CD4-positive, alpha-beta T cell treated with Interleukin-6 for 4 hours (primary cell): ENCODE measurements at places on chromosomes 11 and 22.

DNA sequence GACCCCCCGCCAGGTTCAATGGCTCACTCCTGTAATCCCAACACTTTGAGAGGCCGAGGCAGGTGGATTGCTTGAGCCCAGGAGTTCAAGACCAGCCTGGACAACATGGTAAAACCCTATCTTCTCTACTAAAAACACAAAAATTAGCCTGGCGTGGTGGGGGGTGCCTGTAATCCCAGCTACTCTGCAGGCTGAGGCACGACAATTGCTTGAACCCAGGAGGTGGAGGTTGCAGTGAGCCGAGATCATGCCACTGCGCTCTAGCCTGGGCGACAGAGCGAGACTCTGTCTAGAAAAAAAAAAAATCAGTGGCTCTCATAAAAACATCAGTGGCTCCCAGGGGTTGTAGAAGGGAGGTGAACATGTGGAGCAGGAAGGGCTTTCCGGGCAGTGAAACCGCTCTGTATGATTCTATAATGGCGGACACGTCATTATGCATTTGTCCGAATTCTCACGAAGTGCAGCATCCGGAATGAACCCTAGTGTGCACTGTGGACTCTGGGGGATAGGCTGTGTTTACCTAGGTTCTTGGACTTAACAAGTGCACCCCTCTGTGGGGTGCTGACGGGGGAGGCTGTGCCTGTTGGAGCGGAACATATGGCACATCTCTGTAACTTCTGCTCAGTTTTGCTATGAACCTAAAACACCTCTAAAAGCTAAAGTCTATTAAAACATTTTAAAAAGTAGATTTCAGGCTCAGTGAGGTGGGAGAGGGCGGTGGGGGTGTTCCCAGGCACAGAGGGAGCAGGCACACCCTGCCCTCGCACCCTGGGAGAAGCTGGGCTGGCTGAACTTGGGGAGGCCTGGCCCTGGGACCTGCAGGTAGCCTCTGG, 49.1 kb upstream of the SEPTIN5 start:
- DNase-seq, result no peak

GRCh38 chr11:130047141-130047540, 22.6 kb upstream of the APLP2 start:
- no peak for DNase-seq

GRCh38 chr11:32100495-32100894, 9.6 kb downstream of the RCN1 start:
- DNase-seq, result no peak

DNA sequence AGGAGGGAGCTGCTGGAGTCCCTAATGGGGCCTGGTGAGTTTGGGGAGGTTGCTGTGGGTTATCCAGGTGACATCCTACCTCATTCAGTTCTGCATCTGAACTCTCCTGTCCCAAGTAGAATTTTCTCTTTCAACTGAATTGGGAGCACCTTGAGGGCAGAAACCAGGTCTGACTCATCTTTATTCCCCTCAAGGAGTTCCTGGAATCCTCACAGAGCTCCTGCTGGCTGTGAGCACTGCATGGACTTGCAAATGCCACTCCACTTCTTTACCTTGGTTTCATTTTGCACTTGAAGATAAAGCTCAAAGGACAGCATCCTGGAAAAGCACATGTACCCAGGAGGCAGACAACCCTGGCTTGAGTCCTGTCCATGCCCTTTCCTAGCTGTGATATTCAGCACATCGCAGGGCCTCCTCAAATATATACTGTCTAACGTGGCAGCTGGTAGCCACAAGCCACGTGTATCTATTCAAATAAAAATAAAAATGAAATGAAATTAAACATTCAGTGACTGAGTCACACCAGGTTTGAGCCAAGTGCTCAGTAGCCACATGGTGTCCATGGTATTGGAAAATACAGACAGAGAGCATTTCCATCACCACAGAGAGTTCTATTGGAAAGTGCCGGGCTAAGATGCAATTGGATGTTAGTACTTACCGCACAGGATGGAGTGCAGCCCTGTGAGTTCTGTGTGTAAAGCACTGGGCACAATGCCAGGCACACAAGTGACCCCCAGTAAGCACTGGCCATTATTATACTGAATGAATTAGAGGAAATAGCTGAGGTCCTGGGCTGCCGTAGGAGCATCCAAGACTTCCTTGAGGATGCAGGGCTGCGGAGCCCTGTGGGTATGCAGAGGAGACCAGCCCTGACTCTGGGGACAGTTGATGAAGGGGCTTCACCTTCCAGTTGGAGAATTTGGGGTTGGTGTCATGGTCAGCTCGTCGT, 149.0 kb downstream of the PKNOX2 start:
- DNase-seq, result no peak

DNA sequence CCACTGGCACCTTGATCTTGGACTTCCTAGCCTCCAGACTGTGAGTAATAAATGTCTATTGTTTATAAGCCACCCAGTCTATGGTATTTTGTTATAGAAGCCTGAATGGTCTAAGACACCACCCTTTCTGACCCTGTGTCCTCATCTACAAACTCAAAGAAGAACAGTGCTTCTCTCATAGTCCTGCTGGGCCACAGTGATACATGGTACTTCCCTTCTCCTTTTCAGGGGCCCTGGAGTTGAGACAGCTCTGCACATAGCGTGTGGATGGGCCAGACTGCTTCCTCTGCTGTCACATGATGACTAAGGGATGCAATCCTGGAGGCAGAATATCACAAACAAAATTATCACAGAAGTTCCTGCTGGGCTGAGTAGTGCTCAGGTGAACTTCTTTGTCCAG, 5.0 kb downstream of the KCNJ11 start:
- no peak for DNase-seq

DNA sequence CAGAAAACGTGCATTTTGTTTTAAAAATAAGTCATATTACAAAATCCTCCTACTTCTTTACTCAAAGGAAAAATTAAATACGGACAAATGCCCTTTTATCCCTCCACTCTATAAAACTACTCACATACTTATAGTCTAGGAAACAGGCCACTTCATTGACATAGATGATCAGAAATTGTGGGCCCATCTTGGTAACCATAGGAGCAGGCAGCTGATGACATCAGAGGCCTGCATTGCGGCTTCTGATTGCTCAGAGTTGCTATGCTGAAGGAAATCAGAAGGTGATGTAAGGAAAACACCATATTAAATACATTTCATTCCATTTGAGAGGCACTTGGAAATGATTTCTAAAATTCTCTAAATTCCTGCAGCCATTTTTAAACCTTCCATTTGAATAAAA, 27.0 kb downstream of the FAM76B start:
- DNase-seq, result no peak

DNA sequence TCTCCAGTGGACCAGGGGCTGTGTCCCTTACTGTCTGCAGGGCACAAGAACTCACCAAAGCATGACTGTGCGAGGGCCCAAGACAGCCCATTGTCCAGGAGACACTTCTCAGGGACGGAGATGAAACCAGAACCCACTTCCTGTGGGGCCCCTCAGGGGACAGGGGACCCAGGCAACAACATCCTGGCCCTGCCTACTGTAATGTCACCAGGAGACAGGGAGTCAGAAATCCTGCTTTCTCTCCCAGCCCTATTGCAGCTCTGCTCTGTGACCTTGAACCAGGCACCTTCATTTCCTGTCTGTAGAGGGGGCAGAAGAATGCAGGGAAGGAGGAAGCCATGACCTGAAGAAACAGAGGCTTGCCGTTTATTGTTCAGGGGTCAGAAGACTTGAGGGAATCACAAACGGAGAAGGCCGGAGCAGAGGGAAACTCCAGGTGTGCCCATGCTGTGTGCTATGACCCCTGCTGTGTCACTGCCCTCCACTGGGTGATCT, 98.0 kb downstream of the NAT10 start:
- DNase-seq, result no peak

GRCh38 chr22:30876915-30877553, 91.5 kb downstream of the MORC2 start:
- no peak for DNase-seq

- DNase-seq, result no peak
Observed at GRCh38 chr22:44392446-44392921, 79.7 kb upstream of the SHISAL1 start.

- no peak for DNase-seq
Observed at GRCh38 chr11:5665746-5666401, 19.0 kb downstream of the TRIM5 start.

- no peak for DNase-seq
Observed at GRCh38 chr11:21861314-21861713, 331.6 kb upstream of the ANO5 start.

DNA sequence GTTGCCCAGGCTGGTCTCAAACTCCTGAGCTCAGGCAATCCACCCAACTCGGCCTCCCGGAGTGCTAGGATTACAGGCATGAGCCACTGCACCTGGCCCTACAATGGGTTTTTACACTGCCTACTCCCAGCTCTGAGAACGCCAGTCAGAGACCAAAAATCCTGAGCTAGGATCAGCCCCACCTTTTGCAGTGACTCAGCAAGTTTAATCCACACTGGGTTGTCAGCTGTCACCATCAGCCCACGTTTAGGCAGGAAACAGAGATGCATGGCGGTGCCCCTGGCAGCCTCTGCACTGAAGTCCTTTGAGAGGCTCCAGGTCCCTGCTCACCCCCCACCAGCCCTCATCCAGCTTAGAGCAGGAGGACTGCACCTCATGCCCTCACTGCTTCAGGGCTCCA, 117.6 kb downstream of the ARHGAP8 start:
- no peak for DNase-seq

DNA sequence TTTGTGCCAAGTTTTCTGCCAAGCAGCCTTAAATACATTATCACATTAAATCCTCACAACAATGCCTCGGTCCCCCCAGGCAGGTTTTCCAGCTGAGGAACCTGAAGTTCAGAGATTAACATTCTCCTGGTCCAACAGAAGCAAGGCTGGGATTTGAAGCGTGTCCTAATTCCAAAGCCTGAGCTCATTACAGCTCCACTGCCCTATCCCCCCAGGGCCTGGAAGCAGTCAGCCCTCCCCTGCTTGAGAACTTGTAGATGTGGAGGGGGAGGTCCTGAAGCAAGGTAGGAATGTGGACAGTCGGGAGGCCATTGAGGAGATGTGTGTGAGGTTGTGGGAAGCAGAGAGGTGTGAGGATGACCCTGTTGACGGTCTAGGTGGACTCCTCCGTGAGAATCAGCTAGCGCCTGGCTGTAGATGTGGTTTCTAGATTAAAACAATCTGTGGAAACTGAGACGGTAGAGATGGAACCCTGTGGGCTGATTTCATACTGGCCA, 8.1 kb downstream of the GRAMD1B start:
- no peak for DNase-seq

GRCh38 chr11:113305440-113306336, 8.7 kb upstream of the TTC12 start:
- DNase-seq, result peak; percentile 80

DNA sequence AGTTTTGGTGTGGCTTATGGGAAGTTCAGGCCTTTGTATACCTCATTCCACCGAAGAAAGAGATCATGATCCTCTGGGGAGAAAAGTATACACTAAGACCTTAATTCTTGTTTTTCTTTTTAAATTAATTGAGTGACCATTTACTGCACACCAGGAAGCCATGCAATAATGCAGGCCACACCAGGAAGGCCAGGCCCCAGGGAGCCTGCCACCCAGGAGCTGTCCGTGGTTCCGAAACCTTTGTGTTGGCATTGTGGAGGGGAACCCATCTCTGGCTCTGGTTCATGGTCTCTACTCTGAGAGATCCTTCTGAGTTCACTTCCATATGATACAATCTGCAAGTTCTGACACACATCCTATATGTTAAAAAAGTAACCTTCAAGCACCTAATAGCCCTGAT, 291.8 kb downstream of the MIAT start:
- DNase-seq, result no peak

DNA sequence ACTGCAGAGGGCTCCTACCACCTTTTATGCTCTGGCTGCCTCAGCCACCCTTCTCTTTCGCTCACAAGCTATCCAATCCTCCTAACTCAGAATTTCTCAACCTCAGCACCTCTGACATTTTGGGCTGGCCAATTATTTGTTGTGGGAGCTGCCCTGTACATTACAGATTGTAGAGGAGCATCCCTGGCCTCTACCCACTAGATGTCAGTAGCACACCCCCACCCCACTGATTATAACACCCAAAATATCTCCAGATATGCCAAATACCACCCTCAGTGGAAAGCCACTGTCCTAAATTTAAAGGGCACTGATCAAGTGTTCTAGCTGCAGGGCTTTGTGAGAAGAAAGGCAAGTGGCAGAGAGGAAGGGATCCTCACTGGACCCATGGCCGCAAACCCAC, 443.1 kb downstream of the SOX6 start:
- no peak for DNase-seq

DNA sequence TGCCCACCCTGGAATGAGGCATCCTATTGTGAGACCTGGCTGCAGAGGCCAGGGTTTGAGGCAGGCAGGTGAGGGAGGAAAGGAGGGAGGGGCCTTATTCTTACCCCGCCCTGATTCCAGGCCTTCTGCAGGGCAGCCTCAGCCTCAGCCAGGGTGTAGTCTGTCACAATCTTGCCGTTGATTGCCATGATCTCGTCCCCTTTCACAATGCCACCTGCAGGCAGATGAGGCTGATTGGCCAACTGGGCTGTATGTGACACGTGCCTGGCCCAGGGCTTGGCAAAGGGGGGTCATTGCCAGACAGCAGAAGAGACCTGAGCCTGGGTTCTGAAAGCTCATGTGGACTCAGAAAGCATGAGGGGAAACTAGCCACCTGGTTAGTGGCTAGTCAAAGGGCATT, 21.4 kb upstream of the ABCC8 start:
- DNase-seq, result no peak

DNA sequence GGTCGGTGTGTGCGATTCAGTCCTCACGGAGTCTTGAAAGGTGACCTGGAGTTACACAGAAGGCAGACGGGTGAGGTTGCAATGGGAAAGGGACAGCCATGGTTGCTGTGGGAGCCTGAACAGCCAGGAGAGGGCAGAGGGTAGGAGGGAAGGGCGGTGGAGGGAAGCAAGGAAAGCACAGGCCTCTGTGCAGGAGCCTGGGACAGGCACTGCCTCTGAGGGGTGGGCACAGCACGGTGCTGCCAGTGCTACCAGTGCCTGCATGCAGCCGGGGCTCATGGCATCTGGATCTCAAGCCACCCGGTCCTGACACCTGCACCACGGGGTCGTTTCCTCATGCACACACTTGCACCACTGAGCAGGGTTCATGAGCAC, 401.0 kb downstream of the TBC1D22A start:
- no peak for DNase-seq

- DNase-seq, result no peak
Observed at GRCh38 chr11:33375688-33376311, 118.6 kb downstream of the HIPK3 start.

DNA sequence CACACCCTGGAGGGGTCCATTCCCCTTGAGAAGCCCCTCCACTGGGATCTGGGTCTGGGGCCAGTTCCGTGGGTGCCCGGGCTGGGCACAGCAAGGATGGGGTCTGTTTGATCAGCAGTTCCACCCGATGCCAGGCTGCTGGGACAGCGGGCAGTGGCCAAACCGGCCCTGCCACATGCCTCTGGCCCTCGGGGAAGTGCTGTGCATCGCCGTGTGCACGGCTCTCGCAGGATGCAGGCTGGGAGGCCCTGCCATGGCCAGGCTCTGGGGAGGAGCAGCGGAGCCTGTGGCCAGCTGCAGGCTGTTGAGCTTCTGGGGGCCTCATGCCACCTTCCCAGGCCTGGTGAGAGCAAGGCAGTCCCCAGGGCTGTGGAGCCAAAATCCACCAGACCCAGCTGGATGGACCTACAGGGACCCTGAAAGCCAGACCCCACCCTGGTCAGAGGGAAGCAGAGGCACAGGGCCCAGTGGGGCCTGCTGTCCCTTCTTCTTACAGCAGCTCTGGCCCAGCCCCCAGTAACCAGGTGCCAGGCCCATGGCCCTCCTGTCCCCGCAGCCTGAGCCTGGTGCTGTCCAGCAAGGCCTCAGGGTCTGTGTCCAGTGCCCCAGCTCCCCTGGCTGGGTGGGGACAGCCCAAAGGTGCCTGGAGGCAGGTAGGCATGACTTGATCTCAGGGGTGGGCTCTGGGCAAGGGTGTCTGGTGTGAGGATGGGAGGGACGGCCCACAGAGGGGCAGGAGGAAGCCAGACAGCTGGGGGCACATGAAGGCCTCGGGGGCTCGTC, 57.3 kb downstream of the WNT7B start:
- no peak for DNase-seq
